Natural killer cell treated with Interleukin-12 subunit alpha and Interleukin-12 subunit beta and Interleukin-15 and Interleukin-18, amount 100 ng/mL, for 72 hours (primary cell): ENCODE measurements at places on chromosomes 12 and 14. TPM values are rescaled to one million over a fixed set of nuclear protein-coding genes. Genes with fewer than 3 reads are reported as not detected.

RIMKLB gene
- 2.3 TPM for total RNA-seq

DEPDC4 gene
- 0.88 TPM for total RNA-seq

IPO8 gene
- 40.0 TPM for total RNA-seq

PLEK2 gene
- total RNA-seq, result not detected

DNA sequence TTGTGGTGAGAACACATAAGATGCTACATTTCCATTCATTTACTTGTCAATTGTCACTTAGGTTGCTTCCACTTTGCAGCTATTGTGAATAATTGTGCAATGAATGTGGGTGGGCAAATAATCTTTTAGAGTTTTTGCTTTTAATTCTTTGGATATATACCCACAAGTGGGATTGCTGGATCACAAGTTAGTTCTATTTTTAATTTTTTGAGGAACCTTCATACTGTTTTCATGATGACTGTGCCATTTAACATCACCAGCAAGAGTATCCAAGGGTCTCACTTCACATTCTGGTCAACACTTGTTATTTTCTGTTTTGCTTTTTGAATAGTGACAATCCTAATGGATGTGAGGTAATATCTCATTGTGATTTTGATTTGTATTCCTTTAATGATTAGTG lies 10.5 kb downstream of the CLEC6A start:
- DNase-seq, result no peak

- DNase-seq, result no peak
Measured at GRCh38 chr14:91835197-91835919, 32.0 kb downstream of the TC2N start.

GRCh38 chr12:7806863-7807487 lies 17.8 kb downstream of the NANOG start:
- DNase-seq, result peak; percentile 73

- no peak for DNase-seq
Measured at GRCh38 chr12:7042842-7043241, 17.7 kb upstream of the C1S start.

- DNase-seq, result no peak
Measured at GRCh38 chr14:101824339-101824727, 62.8 kb downstream of the PPP2R5C start.

DNA sequence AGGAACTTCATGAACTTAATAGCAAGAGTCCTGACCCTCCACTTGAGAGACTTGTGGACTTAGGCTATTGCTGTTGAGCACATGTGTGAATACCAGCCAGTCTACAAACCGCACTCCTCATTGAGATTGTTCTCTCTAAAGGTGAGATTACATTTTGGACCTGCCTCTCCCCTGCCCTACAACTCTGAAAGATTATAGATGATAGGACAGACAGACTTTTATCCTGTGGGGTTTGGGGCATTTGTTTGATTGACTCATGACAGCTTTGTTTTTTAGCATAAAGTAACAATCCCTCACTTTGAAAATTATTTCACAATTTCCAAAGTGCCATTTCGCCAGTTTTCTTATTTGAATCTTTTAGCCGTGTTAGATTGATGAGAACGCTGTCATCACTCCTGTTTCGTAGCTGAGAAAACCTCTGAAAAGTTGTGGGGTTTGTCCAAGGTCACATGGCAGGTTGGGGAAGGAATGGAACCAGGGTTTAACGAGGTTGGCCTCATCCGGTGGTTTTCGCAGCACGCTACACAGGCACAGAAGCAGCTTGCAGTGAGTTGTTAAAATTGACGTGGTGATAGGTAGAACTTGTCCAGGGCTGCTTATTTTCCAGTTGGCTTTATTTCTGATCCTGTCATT lies 836 bp downstream of the EVL start:
- DNase-seq, result peak; percentile 92
